Endothelial cell of umbilical vein (primary cell): ENCODE measurements at places on chromosomes 1 and 21. TPM values are rescaled to one million over a fixed set of nuclear protein-coding genes. Genes with fewer than 3 reads are reported as not detected.

Gene MXRA8
- 0.37 and 0.82 TPM in 2 replicates for total RNA-seq

Gene FHAD1
- total RNA-seq: 0.51 and 0.69 TPM in 2 replicates

Gene AXDND1
- total RNA-seq: 0.67 TPM in 1 of 2 replicates, not detected in the other

Gene AUNIP
- total RNA-seq: 4.5 and 4.8 TPM in 2 replicates

Gene CELA3A
- not detected in 2 replicates for total RNA-seq

Gene KDM5B
- 65.5 and 69.8 TPM in 2 replicates for total RNA-seq

Gene ZYG11A
- total RNA-seq: 1.3 and 2.1 TPM in 2 replicates

Gene TFB2M
- 14.3 and 14.8 TPM in 2 replicates for total RNA-seq

Gene CSF3R
- not detected in 2 replicates for total RNA-seq

Gene FCAMR
- not detected in 2 replicates for total RNA-seq

Gene RAB7B
- not detected in 2 replicates for total RNA-seq

Gene CR1
- not detected in 2 replicates for total RNA-seq

Gene C1orf87
- total RNA-seq: not detected in 2 replicates

Gene NLRP3
- total RNA-seq: 0.07 and 0.24 TPM in 2 replicates

Gene CD1E
- total RNA-seq: not detected in 2 replicates

Gene RNU1-4
- total RNA-seq: 1,319 and 2,019 TPM in 2 replicates

Gene SMCP
- total RNA-seq: not detected in 2 replicates

Gene DFFB
- total RNA-seq: 10.6 and 11.7 TPM in 2 replicates

Gene RIPK4
- not detected in 2 replicates for total RNA-seq

Gene CASQ2
- not detected in 2 replicates for total RNA-seq

Gene TRIM67
- total RNA-seq: not detected in 2 replicates

Gene PRAMEF1
- total RNA-seq: not detected in 2 replicates

Gene RSPO1
- not detected in 2 replicates for total RNA-seq

Gene SELL
- total RNA-seq: 0.67 and 1.8 TPM in 2 replicates

Gene ATP6V1G3
- total RNA-seq: not detected in 2 replicates

Gene COL11A1
- total RNA-seq: not detected in 2 replicates

Gene FLG2
- not detected in 2 replicates for total RNA-seq

Gene SELENBP1
- 12.4 and 18.0 TPM in 2 replicates for total RNA-seq

Gene CCDC185
- total RNA-seq: not detected in 2 replicates

Gene GJB4
- total RNA-seq: not detected in 2 replicates

Gene PROK1
- not detected in 2 replicates for total RNA-seq

Gene FOXE3
- total RNA-seq: not detected in 2 replicates

Gene STIL
- 24.7 and 28.1 TPM in 2 replicates for total RNA-seq

Gene PEX11B
- 29.0 and 30.5 TPM in 2 replicates for total RNA-seq

Gene CA14
- total RNA-seq: not detected in 2 replicates

Gene DCST2
- 0.23 and 0.51 TPM in 2 replicates for total RNA-seq

Gene NTRK1
- not detected in 2 replicates for total RNA-seq

Gene ZBTB8B
- 0.02 TPM in 1 of 2 replicates, not detected in the other for total RNA-seq

Gene GSTM3
- 18.5 and 27.9 TPM in 2 replicates for total RNA-seq

Gene APCS
- total RNA-seq: not detected in 2 replicates

Gene GUCA2A
- not detected in 2 replicates for total RNA-seq

Gene HEYL
- total RNA-seq: not detected in 2 replicates

Gene GIPC2
- 7.7 and 9.6 TPM in 2 replicates for total RNA-seq

Gene DENND4B
- total RNA-seq: 54.3 and 57.8 TPM in 2 replicates

Gene GNAT2
- total RNA-seq: 0.30 TPM in 1 of 2 replicates, not detected in the other

Gene MIXL1
- 1.2 TPM in 2 replicates for total RNA-seq

Gene AIRE
- 0.11 TPM in 1 of 2 replicates, not detected in the other for total RNA-seq

Gene CACNA1S
- not detected in 2 replicates for total RNA-seq

Gene SEMA6C
- 46.2 and 53.0 TPM in 2 replicates for total RNA-seq

Gene C1orf105
- total RNA-seq: not detected in 2 replicates

Gene SYPL2
- total RNA-seq: not detected in 2 replicates

Gene WDR64
- total RNA-seq: not detected in 2 replicates
